Breast epithelium (tissue), 4 donors: ENCODE measurements at places on chromosomes 3 and 15. TPM values are rescaled to one million over a fixed set of nuclear protein-coding genes. Genes with fewer than 3 reads are reported as not detected.

DNA sequence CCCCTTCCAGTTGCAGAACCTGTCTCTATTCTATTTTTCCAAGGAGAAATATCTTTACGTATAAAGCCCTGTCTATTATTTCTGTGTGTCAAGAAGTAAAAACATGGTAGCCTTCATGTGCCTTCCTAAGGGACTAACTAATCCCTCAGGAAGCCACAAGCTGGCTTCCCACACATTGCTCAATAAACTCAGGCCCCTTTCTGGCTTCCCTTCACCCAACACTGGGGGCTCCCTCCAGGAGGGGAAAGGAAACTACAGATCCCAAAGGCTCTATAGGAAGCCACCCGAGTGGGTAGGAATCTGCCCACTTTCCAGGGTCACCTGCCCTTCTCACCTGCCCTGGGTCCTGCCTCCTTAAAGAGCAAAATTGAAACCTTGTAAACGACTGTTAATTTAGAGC, 4.6 kb downstream of the TLE3 start:
- H3K36me3 ChIP-seq, result no peaks in the 10 kb centered on the region
- peak overlapping the region; percentile 27 for H3K27ac ChIP-seq
- H3K4me1 ChIP-seq, result no peaks in the 10 kb centered on the region
- H3K27me3 ChIP-seq, result no peaks in the 10 kb centered on the region
- no peak overlapping the region for H3K4me3 ChIP-seq

- no peak overlapping the region for H3K27ac ChIP-seq
- no peak for DNase-seq
- H3K4me1 ChIP-seq, result no peaks in the 10 kb centered on the region
- no peaks in the 10 kb centered on the region for H3K36me3 ChIP-seq
- H3K27me3 ChIP-seq, result no peaks in the 10 kb centered on the region
These were observed 357.7 kb downstream of the TBC1D5 start for GRCh38 chr3:17384567-17385296.

Gene OXTR
- total RNA-seq, result 105 TPM

Gene LRRC2
- total RNA-seq, result 2.0 TPM

Gene LYZL4
- not detected for total RNA-seq
